Activated T-helper 2 cell treated with anti-CD3 and anti-CD28 coated beads, Interferon-gamma antibody, Interleukin-2, Interleukin-4, amounts not matched to agents 10 μg/mL and 5 μg/mL and 100 μg/mL, durations not matched to agents 14 hours and 24 hours and 36 hours (primary cell): ENCODE measurements at places on chromosomes 11 and 22. TPM values are rescaled to one million over a fixed set of nuclear protein-coding genes. Genes with fewer than 3 reads are reported as not detected.

The CCDC116 gene
- total RNA-seq = 0.59 and 0.78 TPM in 2 replicates

The PHF21B gene
- 0.30 and 1.2 TPM in 2 replicates for total RNA-seq

The PYGM gene
- total RNA-seq = 1.9 and 2.0 TPM in 2 replicates

The LPXN gene
- 115 and 129 TPM in 2 replicates for total RNA-seq

The IGLL5 gene
- total RNA-seq = not detected in 2 replicates

The ANKK1 gene
- total RNA-seq = 0.11 TPM in 1 of 2 replicates, not detected in the other

The GLYATL1 gene
- not detected in 2 replicates for total RNA-seq

The OR5M10 gene
- not detected in 2 replicates for total RNA-seq

The UCP2 gene
- 429 and 437 TPM in 2 replicates for total RNA-seq

The FAM83F gene
- 0.07 and 0.11 TPM in 2 replicates for total RNA-seq

The SLC39A13 gene
- total RNA-seq = 12.5 and 15.2 TPM in 2 replicates

The RAB1B gene
- 134 and 139 TPM in 2 replicates for total RNA-seq

The ARHGAP20 gene
- not detected in 2 replicates for total RNA-seq

The FOLR1 gene
- total RNA-seq = not detected in 2 replicates

The UBQLNL gene
- 0.09 TPM in 1 of 2 replicates, not detected in the other for total RNA-seq

The MTFP1 gene
- 72.2 and 77.3 TPM in 2 replicates for total RNA-seq

The CCDC34 gene
- 9.3 and 10.8 TPM in 2 replicates for total RNA-seq

The UPK3A gene
- total RNA-seq = not detected in 2 replicates

The TEX12 gene
- 0.57 TPM in 1 of 2 replicates, not detected in the other for total RNA-seq

The CAVIN3 gene
- 83.1 and 84.3 TPM in 2 replicates for total RNA-seq

The LRRC10B gene
- total RNA-seq = 0.07 and 0.11 TPM in 2 replicates
